ENCODE measurements at places on chromosomes 7 and 10. TPM values are rescaled to one million over a fixed set of nuclear protein-coding genes. Genes with fewer than 3 reads are reported as not detected.

- no peak for DNase-seq
Observed at GRCh38 chr10:62454687-62455397, 80.7 kb downstream of the ZNF365 start.

GRCh38 chr10:62503872-62504271, 129.7 kb downstream of the ZNF365 start:
- DNase-seq: no peak

DNA sequence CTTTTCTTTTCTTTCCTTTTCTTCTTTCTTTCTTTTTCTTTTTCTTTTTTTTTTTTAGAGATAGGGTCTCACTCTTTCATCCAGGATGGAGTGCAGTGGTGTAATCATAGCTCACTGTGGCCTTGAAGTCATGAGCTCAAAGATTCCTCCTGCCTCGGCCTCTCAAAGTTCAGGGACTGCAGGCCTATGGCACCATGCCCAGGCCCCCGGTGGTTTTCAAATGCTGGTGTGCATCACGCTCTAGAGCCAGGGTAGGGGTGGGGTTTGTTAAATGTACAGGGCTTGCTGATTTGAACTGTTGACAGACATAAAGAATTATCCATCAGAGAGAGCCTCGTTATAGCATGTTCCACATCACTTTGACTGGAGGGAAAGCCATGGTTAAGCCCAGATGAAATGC, 5.8 kb downstream of the MINDY4 start:
- DNase-seq: no peak

The FKBP6 gene
- polyA plus RNA-seq: 0.12 TPM

DNA sequence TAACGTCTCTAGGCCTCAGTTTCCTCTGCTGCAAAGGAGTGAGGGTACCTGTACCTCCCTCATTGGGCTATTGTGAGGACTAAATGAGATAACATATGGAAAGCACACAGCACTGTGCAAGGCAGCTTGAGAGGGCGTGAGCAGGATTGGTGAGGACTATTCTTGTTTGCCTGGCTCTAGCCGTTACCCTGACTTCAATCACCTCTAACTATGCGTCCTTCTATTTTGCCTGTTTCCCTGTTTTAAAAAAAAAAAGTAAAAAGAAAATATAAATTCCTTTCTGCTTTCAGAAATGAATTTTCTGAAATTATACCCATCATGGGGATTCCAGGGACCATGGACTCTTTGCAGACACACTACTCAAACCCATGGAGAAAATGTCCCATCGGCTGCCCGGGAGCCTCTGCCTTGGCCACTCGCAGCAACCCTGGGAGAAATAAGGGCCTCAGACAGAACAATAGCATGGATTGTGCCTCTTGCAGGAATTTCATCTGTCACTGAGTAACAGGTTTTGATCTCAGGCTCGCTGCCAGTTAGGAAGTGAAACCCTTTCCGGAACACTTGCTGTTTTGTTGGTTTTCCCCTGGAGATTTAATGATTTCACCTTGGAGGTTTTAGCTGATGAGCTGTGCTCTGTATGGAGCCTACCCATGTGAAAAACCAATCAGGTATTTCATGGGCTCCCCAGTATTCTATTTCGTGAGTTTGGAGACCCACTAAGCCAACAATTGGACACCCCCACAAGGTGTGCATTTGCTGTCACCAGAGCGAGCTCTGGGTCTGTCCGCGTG, 55.6 kb downstream of the STEAP1B start:
- DNase-seq: no peak

The CTAGE15 gene
- polyA plus RNA-seq: not detected

The EIF5AL1 gene
- 1.6 TPM for polyA plus RNA-seq

DNA sequence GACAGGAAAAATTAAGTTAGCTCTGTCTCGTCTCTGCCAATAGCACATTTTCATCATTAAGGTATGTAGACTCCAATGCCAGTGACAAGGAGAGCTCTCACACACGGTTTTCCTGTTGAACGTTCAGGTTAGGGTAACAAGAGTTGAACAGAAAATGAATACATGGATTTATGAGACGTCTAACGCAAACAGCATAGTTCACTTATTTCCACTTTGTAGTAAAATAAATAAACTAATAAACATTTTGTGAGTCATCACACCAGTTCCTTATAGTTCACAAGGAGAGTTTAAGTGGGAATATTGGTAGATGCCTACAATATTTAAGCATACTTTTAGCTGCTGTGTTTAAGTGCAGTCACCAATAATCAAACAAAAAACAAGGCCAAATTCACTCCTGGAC, 21.1 kb downstream of the DRGX start:
- DNase-seq: no peak

GRCh38 chr7:80207501-80207900, 72.9 kb downstream of the GNAI1 start:
- DNase-seq: no peak

DNA sequence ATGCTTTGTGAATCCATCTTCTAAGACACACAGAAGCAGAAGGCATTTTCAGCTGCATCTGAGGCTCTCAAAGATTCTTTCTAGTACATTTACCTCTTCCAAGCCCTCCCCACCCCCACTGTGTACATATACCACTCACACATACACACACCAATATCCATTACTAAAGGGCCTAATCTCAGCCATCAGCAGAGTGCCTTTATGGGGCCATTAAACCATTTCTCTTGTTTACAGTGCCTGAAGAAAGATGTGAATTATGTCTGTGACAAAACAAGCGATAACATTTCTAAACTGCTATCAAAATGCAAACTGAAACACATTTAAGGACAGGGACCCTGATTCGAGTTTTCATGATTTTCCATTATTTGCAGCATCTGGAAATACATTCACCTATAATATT, 40.0 kb downstream of the ETV1 start:
- no peak for DNase-seq

The PDE1C gene
- polyA plus RNA-seq: 2.1 TPM

GRCh38 chr7:7529328-7529727, 6.3 kb downstream of the COL28A1 start:
- DNase-seq: no peak

GRCh38 chr10:28858646-28859045, 181.3 kb downstream of the BAMBI start:
- DNase-seq: no peak

- peak; percentile 60 for DNase-seq
Observed at GRCh38 chr10:76675951-76676587, 961.5 kb downstream of the KCNMA1 start.
